ENCODE measurements at places on chromosomes 3 and 15.

DNA sequence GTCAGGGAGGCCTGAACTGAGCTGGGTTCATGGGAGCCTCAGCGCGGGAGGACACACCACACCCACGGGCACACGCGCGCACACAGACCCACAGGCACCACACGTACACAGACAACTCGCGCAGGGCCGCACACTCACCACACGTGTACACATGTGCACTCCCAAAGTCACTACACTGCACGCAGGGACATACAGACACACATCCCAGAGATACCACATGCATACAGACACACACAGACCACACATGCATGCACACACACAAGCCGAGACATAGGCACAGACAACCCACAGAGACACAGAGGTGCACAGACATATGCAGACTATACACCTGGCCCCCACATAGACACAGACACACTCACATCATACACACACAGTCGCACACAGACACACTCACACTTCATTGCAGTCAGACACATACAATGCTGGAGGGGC lies 1.1 kb upstream of the MGLL start:
- DNase-seq, result no peak

- no peak for DNase-seq
Measured at GRCh38 chr15:98845138-98845884, 162.3 kb downstream of the PGPEP1L start.

- DNase-seq, result no peak
Measured at GRCh38 chr3:107985496-107985895, 105.3 kb downstream of the CD47 start.

DNA sequence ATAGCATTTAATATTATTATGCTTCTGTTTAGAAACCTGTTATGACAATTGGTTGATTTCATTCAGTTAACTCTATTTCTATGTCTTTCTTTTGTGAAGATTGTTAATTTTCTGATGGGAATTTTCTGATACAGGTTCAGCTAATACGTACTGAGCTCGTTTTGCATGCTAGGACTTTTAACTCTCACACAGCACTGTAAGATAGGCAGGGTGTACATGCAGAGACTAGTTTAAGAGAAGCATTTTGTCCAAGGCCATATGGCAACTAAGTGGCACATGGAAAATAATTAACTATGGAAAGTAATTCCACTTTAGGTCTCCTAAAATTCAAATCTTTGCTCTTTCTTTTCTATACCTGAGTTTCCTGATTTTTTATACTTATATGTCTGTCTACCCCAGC lies 81.9 kb downstream of the IL1RAP start:
- DNase-seq, result no peak

- DNase-seq, result peak; percentile 69
Measured at GRCh38 chr15:96042734-96043224, 287.7 kb upstream of the NR2F2 start.

DNA sequence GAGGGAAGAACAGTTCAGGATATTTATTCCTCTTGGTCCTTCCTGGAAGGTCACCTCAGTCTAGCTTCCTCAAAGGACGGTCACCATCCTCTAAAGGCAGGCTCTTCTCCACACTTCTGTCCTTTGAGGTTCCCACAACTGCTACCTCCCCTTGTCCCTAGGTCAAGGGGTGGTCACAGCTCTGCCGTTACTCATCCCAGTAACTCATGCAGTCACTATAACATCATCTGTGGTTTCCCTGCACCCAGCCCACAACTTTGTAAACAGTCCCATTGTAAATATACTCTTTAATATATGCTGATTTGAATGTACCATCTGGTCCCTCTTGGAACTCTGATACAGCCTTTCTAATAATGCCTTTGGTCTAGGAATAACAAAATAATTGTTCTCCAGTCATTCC lies 887.4 kb downstream of the FHIT start:
- no peak for DNase-seq

DNA sequence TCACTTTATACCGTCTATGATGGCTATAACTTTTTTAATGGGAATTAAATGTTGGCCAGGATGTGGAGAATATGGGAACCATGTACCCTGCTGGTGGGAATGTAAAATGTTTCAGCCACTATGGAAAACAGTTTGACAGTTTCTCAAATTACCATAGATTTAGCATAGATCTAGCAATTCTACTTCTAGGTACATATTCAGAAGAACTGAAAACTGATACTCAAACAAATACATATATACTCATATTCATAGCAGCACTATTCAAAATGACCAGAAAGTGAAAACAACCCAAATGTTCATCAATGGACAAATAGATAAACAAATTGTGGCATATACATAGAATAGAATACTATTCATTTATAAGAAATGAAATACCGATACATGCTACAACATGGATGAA lies 539.4 kb downstream of the IGSF11 start:
- DNase-seq, result no peak

DNA sequence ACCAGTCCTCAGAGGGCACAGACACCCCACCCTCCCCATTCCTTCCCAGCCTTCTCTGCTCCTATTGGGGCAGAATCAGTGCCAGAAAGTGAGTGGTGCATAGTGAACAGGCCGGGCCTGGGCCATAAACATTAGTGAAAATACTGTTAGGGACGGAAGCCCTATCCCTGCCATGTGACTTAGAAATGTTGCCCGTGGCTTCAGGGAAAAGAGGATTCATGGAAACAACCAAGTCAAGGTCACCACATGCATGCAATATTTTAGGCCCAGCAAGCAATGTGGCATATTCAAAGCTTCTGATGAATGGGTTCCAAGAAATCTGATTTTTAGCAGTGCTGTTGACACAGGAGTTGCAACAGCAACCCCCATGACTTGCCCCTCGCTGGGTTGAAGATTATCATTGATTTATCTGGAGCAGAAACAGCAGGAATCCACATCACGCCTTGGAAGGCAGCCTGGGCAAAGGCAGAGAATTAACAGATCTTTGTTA lies 52.3 kb downstream of the CCNL1 start:
- no peak for DNase-seq

DNA sequence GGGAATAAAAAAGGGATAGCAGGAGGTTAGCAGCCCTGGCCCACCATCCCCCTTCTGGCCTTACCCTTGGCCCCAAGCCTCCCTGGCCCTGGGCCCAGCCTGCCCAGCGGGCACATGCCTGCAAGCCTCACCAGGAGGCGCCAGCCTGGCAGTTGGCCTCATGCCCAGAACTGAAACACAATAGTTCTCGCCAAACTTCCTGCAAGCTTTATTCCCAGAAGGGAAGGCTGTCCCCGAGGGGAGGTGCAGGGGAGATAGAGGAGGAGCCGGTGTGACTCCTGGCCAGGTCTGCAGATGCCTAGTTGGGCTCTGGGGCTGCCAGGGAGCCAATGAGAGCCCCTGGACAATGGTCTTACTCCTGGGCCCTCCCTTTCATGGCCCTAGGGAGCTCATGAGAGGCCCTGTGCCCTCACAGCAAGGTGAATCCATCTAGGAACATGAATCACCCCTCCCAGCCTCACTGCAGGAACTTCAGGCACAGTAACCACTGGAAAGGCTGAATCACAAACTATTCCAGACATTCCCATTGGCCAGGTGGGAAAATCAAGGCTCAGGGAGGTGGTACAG lies 4.0 kb downstream of the CCDC33 start:
- no peak for DNase-seq

- no peak for DNase-seq
Measured at GRCh38 chr15:81760686-81761085, 285.1 kb downstream of the MEX3B start.

GRCh38 chr3:28206479-28206878 lies 34.9 kb upstream of the CMC1 start:
- no peak for DNase-seq

DNA sequence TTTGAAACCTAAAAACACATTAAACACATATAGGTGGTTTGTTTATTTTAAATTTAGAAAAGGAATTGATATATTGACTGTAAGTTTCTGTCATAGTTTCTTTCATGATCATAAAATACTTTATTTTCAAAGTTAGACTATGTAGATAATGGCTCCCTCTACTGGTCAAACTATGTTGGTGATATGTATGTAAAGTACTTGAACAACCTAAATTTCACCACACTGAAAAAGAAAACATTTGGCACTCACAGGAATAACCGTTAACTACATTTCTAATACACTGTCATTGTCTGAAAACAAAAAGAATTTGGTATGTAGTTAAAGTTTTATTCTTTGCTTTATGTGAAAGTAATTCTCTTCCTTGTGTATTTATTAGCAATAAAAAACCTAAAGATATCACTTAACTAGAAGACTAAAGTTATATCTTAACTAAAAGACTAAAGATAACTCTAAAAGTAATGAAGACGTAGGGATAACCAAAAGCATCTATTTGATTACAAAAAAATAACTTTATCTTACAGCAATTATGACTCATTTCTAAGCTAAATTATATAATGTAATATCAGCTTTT lies 427.5 kb downstream of the VGLL3 start:
- no peak for DNase-seq

DNA sequence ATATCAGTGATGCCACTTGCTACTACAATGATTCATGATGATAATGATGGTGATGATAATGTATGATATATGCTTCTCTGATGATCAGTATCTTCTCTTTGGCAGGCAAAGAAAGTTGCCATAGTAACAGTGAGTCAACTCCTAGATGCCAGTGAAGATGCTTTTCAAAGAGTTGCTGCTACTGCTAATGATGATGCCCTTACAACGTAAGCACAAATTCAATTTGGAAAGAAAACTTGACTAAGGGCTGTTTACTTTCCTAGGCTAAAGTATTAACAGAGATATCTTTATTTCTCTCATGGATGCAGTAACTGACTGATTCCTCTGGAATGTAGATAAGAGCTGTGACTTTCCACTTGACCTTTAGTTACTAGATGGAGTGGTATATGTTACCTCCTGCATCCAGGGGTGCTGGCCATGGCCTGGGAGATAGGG lies 27.8 kb downstream of the ADGRG7 start:
- DNase-seq, result no peak

- peak; percentile 81 for DNase-seq
Measured at GRCh38 chr3:63934041-63934866, 22.1 kb upstream of the SCAANT1 start.

- DNase-seq, result no peak
Measured at GRCh38 chr3:59749291-59749690, 699.5 kb upstream of the CFAP20DC start.

DNA sequence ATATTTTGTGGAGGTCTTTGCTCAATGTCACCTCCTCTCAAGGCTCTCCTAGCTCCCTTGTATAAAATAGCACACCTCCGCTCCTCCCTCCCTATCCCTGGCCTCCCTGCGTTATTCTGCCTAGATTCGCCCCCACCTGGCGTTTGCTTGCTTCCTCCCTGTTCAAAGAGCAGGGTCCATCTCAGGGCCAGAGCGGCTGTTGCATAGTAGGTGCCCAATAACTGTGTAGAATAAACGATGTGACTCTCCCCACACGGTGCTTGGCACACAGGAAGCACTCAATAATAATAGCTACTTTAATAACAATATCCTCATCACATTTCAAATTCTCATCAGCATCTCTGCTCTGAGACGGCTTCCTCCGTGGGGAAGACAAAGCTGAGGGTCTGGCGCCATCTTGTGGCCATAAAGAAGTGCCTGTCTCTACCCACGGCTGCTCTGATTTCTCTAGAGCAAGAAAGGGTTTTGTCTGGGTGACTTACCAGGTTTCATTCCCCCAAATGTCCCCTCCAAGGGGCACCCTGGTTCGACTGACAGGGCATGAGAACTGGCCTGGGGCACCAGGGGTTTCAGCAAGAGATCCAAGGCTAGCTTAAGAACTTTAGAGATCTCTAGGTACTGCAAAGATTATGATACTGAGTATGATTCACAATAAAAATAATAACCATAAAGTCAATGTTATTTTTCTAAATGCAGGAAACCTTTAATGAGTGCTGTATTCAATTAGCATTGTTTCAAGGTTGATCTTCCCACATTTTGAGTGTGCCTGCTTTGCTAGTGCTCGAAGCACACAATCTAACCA lies 16.1 kb downstream of the CD276 start:
- peak; percentile 4 for DNase-seq

- DNase-seq, result no peak
Measured at GRCh38 chr15:32943711-32944110, 225.9 kb downstream of the GREM1 start.

DNA sequence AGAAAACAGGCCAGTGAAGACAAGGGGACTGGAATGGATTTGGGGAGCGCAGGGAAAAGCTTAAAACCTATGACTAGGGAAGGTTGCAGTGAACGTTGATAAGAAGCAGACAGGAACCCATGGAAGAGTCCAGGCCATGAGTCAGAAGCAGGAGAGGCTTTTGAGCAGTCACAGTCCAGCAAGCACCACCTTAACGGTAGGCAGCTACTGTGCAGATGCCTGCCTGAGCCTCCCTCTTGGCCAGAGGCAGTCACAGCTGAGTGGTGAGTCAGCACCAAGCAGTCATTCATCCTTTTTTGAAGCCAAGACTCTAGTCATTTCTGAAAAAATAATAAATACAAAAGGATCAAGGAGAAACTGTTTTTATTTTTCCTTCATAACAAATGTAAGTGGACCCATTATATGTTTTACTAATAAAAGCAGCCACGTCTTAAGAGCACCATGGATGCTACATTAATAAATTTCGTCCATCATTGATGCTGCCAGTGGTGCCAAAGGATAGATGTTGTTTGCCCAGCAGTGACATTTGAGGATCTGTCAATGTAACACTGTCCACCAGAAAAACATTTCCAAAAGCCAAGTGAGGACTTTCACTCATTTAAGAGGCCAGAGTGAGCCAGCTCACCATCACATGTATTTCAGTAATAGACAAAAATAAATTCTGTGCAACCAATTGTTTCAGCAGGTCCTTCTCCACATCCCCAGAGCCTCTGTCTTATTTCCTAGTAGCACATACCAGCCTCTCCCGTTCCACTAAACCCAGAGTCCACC lies 42.1 kb upstream of the ACTC1 start:
- DNase-seq, result no peak

DNA sequence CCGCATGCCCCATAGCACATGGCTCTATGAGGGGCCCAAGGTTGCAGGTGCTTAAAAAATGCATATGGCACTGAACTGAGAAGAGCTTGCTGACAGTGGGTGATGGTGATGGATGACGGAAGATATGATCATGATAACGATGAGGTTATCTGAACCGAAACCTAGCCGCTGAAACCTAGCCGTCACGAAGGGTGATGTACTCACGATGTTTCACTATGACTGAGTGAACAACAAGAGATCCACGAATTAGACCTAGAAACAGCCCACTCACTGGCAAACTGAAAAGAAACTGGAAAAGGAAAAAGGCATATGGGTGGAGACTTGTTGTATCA lies 57.6 kb upstream of the BCL6 start:
- no peak for DNase-seq

DNA sequence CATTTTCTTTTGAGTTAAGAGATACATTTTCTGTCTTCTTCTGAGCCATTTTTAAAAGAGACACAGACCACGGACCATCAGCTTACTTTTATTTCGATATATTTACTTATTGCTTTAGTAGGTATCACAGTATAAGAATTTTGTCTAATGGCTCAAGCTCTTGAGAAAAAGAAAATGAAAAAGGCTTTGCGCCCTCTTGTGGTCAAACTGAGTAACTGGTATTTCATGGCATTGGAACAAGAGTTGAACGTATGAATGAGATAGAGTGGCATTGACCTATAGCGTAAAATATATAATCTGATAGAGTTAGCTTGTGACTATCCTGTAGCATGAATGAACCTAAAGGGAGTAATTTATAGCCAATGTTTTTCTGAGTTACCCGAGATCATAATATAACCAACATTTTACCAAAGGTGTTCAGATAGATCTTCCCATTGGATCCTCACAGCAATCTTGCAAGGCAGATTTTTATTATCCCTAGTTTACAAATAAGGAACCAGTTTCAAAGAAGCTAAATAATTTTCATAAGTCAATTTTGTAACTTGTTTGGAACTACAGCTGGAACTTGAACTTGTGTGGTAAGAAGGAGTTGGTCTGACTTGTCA lies 154.6 kb downstream of the POLR2M start:
- DNase-seq, result no peak

Measured in GF-D8 (cell line).